Activated CD8-positive, alpha-beta T cell treated with anti-CD3 and anti-CD28 coated beads, Interleukin-2, amount 10 ng/mL, durations not matched to agents 7 days and 5 days (primary cell): ENCODE measurements at places on chromosomes 7 and 10.

- no peaks in the 10 kb centered on the region for H3K36me3 ChIP-seq
- no peaks in the 10 kb centered on the region for H3K4me1 ChIP-seq
- no peak for DNase-seq
Measured at GRCh38 chr10:94178475-94179253, 184.1 kb downstream of the NOC3L start.

GRCh38 chr7:133007961-133008360 is 73.9 kb downstream of the CHCHD3 start:
- peaks cover 29% of the 10 kb centered on the region for H3K36me3 ChIP-seq
- H3K27me3 ChIP-seq, result no peaks in the 10 kb centered on the region
- H3K4me1 ChIP-seq, result no peaks in the 10 kb centered on the region
- H3K27ac ChIP-seq, result no peak overlapping the region
- DNase-seq, result no peak
- no peak overlapping the region for H3K4me3 ChIP-seq

- H3K4me1 ChIP-seq, result no peaks in the 10 kb centered on the region
- no peak overlapping the region for H3K27ac ChIP-seq
- peaks cover 2% of the 10 kb centered on the region for H3K27me3 ChIP-seq
- peaks cover 2% of the 10 kb centered on the region for H3K36me3 ChIP-seq
- no peak for DNase-seq
- H3K4me3 ChIP-seq, result no peak overlapping the region
Measured at GRCh38 chr10:88221010-88221973, 357.9 kb downstream of the PTEN start.

DNA sequence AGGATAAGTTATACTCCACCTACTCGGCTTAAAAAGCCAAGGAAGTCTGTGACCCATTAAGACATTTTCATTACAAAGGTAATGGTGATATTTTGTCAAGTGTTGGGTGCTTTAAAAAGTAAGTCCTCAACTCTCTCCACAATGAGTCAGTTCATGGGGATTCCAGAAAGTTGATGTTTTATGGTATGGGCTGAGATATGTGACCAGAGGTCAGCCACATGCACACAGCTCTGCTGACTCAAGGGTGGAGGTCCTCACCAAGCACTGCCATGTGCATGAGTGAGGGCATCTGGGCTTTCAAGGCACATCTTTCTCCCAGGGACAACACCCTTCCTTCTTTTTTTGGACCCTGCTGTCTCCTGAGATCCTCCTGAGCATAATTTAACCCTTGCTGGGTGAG is 292.9 kb downstream of the PTEN start:
- H3K36me3 ChIP-seq, result peaks cover 15% of the 10 kb centered on the region
- peaks cover 25% of the 10 kb centered on the region for H3K4me1 ChIP-seq
- H3K27ac ChIP-seq, result no peak overlapping the region
- DNase-seq, result no peak
- H3K4me3 ChIP-seq, result no peak overlapping the region
- no peaks in the 10 kb centered on the region for H3K27me3 ChIP-seq

GRCh38 chr7:128860158-128861073 is 2.2 kb upstream of the ATP6V1F start:
- H3K36me3 ChIP-seq, result peaks cover 11% of the 10 kb centered on the region
- H3K27me3 ChIP-seq, result no peaks in the 10 kb centered on the region
- H3K4me3 ChIP-seq, result no peak overlapping the region

- H3K27me3 ChIP-seq, result peaks cover 4% of the 10 kb centered on the region
- no peak overlapping the region for H3K4me3 ChIP-seq
- H3K4me1 ChIP-seq, result no peaks in the 10 kb centered on the region
- H3K36me3 ChIP-seq, result no peaks in the 10 kb centered on the region
Measured at GRCh38 chr7:22252016-22252415, 104.9 kb downstream of the RAPGEF5 start.

DNA sequence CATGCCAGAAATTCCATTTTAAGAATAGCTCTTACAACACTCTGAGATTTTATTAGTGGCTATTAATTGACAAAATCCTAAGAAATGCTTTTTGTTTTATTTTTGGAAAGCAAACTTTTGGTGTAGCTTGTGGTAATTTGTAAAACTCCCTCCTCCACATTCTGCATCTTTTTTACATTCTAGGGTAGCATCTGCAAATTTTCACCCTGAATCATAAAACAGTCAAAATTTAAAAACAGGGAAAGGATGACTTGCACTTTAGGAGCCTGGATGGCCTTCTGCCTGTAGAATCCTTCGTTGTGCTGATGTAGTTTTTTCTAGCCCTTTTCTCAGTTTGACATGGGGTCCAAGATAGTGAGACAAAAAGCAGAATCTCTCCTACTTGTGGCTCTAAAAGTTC is 316.1 kb downstream of the ADRA2A start:
- H3K4me3 ChIP-seq, result no peak overlapping the region
- no peaks in the 10 kb centered on the region for H3K4me1 ChIP-seq
- H3K27me3 ChIP-seq, result peaks cover 4% of the 10 kb centered on the region
- DNase-seq, result no peak

- H3K27me3 ChIP-seq, result no peaks in the 10 kb centered on the region
- DNase-seq, result no peak
- H3K4me3 ChIP-seq, result no peak overlapping the region
Measured at GRCh38 chr10:74641659-74642058, 184.7 kb upstream of the KAT6B start.

- H3K4me1 ChIP-seq, result no peaks in the 10 kb centered on the region
- H3K4me3 ChIP-seq, result no peak overlapping the region
- H3K27me3 ChIP-seq, result no peaks in the 10 kb centered on the region
- DNase-seq, result no peak
Measured at GRCh38 chr10:58054881-58055280, 212.8 kb downstream of the IPMK start.

GRCh38 chr10:131700032-131700431 is 200.8 kb upstream of the PPP2R2D start:
- no peaks in the 10 kb centered on the region for H3K4me1 ChIP-seq
- no peaks in the 10 kb centered on the region for H3K27me3 ChIP-seq
- H3K4me3 ChIP-seq, result no peak overlapping the region
- H3K27ac ChIP-seq, result no peak overlapping the region
- DNase-seq, result no peak

- H3K4me1 ChIP-seq, result peaks cover 81% of the 10 kb centered on the region
- peak overlapping the region; percentile 74 for H3K27ac ChIP-seq
- H3K27me3 ChIP-seq, result no peaks in the 10 kb centered on the region
- peak overlapping the region; percentile 16 for H3K4me3 ChIP-seq
- peaks cover 67% of the 10 kb centered on the region for H3K36me3 ChIP-seq
- DNase-seq, result no peak
Measured at GRCh38 chr7:143250822-143251221, 12.4 kb upstream of the GSTK1 start.

GRCh38 chr7:48943279-48943990 is 19.1 kb downstream of the CDC14C start:
- H3K36me3 ChIP-seq, result no peaks in the 10 kb centered on the region
- no peak for DNase-seq
- H3K27ac ChIP-seq, result no peak overlapping the region
- no peaks in the 10 kb centered on the region for H3K27me3 ChIP-seq

- no peak overlapping the region for H3K4me3 ChIP-seq
- no peaks in the 10 kb centered on the region for H3K4me1 ChIP-seq
- H3K27ac ChIP-seq, result no peak overlapping the region
- no peaks in the 10 kb centered on the region for H3K36me3 ChIP-seq
- no peak for DNase-seq
Measured at GRCh38 chr10:94093286-94093905, 99.7 kb downstream of the PLCE1 start.

GRCh38 chr10:23630376-23630775 is 191.5 kb downstream of the OTUD1 start:
- H3K27me3 ChIP-seq, result no peaks in the 10 kb centered on the region
- no peak overlapping the region for H3K4me3 ChIP-seq
- no peaks in the 10 kb centered on the region for H3K4me1 ChIP-seq
- DNase-seq, result no peak

DNA sequence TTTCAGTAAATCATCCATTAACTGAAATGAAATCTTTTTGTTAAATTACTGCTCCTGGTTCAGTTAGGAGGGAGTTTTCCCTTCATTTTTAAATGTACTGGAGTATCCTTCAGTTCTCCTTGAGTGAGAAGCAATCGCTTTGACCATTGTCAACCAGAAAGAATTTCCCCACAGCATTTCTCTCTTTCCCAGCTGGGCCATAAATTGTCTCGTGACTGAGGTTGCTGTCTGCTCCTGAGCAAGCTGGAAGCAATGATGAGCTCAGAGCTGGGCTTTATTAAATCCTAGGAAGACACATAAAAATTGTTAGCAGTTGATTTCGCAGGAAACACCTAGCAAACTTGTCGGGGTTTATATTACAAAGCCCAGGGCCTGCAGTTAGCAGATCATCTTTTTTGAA is 102.0 kb upstream of the INSYN2A start:
- H3K36me3 ChIP-seq, result peaks cover 7% of the 10 kb centered on the region
- peaks cover 18% of the 10 kb centered on the region for H3K27me3 ChIP-seq
- H3K4me3 ChIP-seq, result no peak overlapping the region
- H3K4me1 ChIP-seq, result peaks cover 19% of the 10 kb centered on the region
- no peak overlapping the region for H3K27ac ChIP-seq

GRCh38 chr7:54985426-54986330 is 33.1 kb upstream of the EGFR start:
- no peaks in the 10 kb centered on the region for H3K36me3 ChIP-seq
- H3K4me3 ChIP-seq, result no peak overlapping the region
- H3K4me1 ChIP-seq, result no peaks in the 10 kb centered on the region
- H3K27me3 ChIP-seq, result no peaks in the 10 kb centered on the region
- no peak for DNase-seq

DNA sequence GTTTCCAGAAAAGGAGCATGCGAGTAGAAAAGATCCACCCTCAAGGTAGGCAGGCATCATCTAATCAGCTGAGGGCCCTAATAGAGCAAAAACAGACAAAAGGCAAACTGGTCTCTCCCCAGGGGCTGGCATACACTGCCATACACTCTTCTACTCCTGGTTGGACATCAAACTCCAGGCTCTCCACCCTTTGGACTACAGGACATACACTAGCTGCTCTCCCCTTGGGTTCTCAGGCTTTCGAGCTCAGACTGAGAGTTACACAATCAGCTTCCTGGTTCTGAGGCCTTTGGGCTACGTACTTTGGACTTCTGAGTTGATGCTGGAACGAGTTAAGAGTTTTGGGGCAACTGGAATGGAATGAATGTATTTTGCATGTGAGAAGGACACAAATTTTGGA is 50.9 kb upstream of the TM9SF3 start:
- H3K27ac ChIP-seq, result no peak overlapping the region
- H3K4me1 ChIP-seq, result peaks cover 6% of the 10 kb centered on the region
- DNase-seq, result no peak
- H3K36me3 ChIP-seq, result no peaks in the 10 kb centered on the region
- H3K4me3 ChIP-seq, result no peak overlapping the region

DNA sequence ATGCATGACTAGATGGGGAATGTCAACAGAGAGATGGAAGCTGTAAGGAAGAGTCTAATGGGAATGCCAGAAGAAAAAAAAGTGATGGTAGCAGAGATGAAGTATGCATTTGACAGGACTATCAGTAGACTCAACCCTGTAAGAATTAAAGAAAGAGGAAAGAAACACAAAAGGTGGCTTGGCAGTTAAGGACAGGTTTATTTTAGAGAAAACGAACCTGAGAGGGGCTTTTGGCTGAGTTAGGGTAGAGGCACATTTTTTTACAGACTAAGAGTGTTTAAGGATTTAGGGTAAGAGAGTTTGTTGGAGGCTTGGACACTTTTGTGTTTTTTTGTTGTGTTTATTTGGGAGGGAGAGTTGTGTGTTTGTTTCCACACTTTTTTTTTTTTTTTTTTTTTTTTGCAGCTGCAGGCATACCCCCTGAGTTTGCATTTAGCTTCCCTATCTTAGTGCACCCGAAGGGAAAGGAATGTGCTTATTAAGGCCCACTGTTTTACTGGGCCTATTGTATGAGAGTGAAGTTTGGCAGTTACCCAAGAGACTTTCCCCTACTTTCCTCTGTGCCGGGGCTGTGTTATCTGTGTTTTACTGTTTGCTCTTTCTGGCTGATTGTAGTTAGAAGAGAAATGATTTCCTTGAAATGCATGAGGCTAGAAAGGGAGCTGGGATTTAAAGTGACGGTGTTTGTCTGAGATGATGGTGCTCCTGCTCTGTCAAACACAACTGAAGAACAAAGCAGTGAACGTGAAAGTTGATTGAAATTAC is 32.0 kb downstream of the NPVF start:
- H3K36me3 ChIP-seq, result no peaks in the 10 kb centered on the region
- DNase-seq, result no peak
- H3K4me3 ChIP-seq, result no peak overlapping the region
- H3K4me1 ChIP-seq, result no peaks in the 10 kb centered on the region

DNA sequence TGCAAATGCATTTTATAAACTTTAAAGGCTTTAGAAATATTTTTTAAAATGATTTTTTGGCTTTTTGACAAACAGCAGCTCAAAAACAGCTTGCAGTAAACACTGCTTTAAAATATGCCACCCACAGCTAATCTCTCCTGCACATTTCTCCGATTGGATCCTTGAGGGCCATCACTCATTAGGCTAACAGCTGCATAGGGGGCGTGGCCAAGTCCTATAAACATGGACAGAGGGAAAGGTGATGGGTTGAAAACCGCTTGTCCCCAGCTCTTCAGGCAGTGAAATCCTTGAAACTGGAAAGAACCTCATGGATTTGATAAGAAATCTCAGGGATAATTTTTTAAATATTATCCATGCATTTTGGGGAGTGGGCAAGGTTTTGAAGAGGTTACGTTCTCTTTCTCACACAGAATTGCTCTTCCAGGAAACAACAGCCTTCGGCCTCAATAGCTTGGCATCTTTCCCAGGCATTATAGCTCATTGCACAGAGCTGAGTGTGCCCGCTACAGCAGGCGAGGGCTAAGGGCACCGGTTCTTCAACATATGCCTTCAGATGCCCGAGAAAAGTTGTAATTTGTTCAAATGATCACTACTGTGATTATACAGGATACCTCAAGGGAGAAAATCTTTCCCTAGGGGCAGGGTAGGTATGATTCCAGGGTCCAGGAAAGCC is 1.7 kb downstream of the PLEKHS1 start:
- no peak for DNase-seq
- no peaks in the 10 kb centered on the region for H3K4me1 ChIP-seq
- no peak overlapping the region for H3K27ac ChIP-seq
- H3K36me3 ChIP-seq, result no peaks in the 10 kb centered on the region

DNA sequence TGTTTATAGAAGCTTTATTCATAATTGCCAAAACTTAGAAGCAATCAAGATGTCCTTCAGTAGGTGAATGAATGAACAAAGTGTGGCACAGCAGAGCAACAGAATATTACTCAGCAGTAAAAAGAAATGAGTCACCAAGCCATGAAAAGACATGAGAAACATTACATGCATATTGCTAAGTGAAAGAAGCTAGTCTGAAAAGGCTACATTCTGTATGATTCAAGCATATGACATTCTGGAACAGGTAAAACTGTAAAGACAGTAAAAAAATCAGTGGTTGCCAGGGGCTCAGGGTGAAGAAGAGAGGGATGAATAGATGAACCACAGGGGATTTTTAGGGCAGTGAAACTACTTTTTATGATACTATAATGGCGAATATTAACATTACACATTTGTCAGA is 80.9 kb upstream of the APBB1IP start:
- H3K36me3 ChIP-seq, result no peaks in the 10 kb centered on the region
- peaks cover 27% of the 10 kb centered on the region for H3K27me3 ChIP-seq
- H3K4me1 ChIP-seq, result no peaks in the 10 kb centered on the region
- no peak overlapping the region for H3K4me3 ChIP-seq
- H3K27ac ChIP-seq, result no peak overlapping the region
